ENCODE measurements at places on chromosomes 3 and 15.
A peak's percentile ranks its signal among the peaks of the same experiment; 100 is the strongest.

DNA sequence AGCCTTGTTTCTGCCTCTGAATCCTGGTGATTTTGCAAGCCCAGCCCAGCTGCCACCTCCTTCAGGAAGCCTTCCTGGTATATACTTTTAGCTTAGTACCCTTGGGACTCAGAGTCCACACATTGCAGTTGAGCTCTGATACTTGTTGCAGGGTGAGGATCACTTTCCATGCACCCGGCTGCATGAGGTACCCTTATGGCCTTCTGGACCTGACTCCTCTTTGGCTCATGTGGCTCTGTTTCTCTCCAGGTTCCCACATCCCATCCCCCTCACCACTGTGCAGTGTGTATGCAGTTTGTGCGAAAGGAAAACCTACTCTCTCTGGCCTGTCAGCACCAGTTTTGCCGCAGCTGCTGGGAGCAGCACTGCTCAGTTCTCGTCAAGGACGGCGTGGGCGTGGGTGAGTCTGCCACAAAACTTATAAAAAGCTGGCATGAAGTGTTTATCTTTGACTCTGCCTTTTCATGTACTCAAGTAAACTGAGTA is 23.1 kb upstream of the P4HTM start:
- DNase-seq = no peak

DNA sequence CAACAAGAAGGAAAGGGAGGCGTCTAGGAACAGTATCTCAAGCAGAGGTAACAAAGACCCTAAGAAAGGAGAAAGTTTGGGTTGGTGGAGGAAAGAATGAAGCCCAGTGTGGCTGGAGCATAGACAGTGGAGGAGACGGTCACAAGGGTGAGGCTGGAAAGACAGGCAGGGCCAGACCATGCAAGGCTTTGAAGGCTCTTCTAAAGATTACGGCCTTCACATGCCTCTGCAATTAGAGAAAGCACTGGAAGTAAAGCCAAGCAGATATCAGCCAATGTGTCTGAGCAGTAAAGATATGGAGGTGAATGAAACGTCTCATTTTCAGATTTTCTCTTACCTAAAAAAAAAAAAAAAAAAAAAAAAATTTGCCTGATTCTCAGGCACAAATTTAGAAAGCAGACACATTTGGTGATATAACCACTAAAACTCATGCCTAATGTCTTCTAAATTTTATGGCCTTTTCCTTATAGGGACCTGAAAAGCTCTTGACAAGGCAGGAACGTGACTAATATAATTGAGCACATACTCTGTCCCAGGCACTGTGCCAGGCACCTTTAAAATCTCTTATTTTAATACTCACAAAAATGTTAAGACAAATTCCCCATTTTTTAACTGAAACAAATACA is 184.1 kb downstream of the MECOM start:
- peak; percentile 36 for DNase-seq

GRCh38 chr3:51338632-51339031 is 46.5 kb upstream of the MANF start:
- no peak for DNase-seq

DNA sequence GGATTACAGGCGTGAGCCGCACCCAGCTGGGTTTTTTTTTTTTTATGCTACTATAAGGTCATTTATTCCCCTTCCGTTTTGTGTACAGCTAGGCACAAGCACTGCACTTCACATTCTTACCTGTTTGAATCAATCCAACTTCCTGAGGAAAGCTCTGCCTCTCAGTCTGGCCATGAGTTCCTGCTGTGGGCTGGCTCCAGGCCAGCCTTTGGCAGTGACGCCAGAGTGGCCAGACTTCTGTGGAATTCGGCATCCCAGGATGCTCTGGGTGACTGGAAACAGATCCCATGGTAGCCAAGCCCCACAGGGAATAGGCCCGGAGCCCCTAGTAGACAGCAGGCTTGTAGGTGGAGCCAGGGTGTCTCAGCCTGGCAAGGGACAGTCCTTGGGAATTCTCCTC is 21.5 kb upstream of the TIMP4 start:
- no peak for DNase-seq

DNA sequence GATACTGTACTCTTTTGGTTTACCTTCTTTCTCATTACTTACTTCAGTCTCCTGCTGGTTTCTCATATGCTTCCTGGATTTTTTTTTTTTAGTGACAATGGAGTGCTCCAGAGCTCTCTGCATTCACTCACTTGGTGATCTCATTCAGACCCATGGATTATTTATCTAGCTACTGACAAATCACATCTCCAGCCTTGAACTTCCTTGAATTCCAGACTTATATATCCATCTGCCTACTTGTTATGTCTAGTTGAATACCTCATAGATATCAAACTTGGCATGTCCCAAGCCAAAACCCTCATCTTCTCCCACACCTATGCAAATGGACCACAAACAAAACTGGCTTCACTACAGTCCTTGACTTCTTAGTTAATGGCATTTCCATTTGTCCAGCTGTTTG is 234.7 kb upstream of the ZPLD1 start:
- DNase-seq = no peak

All from hematopoietic multipotent progenitor cell treated with erythropoietin and hydrocortisone succinate and interleukin-3 and kit ligand, for 6 days (in vitro differentiated cells).